Stimulated activated CD4-positive, alpha-beta T cell treated with anti-CD3 and anti-CD28 coated beads, Interleukin-1b, Interleukin-23, amount 100 ng/mL, for 24 hours (primary cell): ENCODE measurements at places on chromosomes 16 and 17.

DNA sequence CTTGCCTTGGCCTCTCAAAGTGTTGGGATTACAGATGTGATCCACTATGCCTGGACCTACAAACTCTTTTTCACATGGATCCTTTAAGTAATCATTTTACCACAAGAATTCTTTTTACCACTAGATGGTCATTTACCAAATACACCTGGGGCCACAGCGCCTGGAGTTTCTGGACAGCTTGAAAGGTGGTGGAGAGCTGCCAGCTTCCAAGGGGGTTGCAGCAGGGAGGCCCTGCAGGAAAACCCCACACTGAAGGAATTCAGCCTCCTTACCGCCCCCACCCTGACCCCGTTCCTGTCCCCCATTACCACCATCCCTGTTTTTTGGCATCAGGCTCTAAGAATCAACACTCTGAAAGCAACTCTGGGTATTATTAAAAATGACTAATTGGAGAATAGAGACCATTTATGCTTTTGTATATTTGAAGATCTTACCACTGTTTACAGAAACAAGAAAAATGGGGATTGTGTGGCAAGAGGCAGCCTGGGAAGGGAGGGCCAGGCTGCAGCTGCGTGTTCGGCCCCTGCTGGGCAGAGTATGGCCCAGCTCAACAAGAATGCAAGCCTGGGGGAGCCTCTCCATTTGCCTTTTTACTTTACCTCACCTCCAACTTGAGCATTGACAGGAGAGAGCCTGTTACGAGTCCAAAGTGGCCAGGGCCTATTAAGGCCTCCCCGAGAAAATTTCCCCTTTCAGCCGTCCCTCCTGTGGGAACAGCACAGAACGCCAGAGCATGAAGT is 209.9 kb downstream of the ZFHX3 start:
- DNase-seq = no peak

DNA sequence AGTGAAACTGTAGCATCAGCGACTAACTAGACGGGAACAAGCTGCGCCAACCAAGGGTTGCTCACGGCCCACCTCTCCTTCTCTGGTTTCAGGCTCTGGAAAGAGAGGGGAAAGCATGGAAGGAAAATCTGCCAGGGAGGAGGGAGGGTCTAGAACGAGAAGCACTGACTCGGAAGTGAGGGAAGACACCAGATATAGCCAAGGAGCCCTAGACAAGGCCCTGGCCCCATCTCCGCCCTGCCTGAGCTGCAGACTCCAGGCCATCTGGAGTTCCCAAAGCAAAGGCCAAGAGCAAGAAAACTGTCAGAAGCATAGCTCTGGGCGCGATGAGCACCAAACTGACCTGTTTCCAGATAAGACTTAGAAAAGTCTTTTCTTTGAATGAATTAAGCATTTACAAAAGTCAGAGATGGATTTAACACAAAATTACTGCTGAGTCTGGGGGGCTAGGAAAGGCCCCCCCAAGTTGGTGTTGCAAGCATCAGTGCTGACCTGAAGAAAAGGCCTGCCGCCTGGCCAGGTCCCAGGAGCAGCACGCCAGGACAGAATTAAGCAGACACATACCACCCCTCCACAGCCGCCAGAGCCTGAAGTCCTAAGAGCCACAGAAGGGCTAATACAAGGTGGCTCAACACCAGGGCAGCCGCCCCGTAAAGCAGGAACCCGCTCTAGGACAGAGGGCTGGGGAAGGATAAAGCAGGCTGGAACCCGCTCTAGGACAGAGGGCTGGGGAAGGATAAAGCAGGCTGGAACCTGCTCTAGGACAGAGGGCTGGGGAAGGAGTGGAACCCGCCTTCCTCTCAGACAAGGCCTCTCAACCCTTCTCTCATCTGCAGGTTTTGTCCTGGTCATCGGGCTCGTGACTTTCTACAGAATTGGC is 20.7 kb downstream of the TMEM204 start:
- DNase-seq = no peak

DNA sequence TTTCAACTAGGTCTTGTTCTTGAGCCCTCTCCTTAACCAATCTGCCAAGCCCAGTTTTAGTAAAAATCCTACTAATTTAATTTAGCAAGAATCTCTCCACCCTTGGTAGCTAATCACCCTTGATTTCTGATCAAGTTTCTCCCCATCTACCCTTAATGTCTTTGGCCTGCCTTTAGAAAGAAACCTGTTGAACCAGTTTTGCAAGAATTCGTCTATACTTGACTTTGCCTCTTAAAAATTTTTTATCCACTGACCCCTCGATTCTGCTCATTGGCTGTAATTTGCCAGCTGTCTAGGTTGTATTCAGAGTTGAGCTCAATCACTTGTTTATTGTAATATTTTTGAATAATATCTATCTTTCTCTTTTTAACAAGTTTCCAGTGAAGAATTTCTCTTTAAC is 1138.5 kb downstream of the CDH11 start:
- no peak for DNase-seq

DNA sequence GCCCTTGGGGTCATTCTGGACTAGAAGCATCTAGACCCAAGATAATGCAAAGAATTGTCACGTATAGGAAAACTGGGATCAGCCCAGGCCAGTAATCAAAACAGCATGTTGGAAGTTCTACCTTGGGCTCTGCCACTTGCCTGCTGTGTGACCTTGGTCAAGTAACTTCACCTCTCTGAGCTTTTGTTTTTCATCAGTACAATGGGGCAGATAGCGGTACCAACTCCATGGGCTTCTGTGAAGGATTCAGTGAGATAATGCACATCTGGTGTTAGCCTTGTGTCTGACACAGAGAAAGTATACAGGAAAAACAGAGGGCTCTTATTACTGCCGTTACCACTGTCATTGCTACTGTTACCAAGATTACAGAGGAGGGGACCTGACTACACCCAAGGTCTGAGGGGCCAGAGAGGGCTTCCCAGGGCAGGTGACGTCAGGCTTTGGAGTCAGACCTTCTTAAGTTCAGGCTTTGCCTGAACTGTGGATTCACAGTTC is 24.6 kb downstream of the CMIP start:
- DNase-seq = no peak

GRCh38 chr16:13426269-13426668 is 493.7 kb upstream of the ERCC4 start:
- no peak for DNase-seq

- DNase-seq = no peak
Observed at GRCh38 chr17:47996201-47996600, 25.3 kb downstream of the CDK5RAP3 start.

- DNase-seq = no peak
Observed at GRCh38 chr17:66671156-66671555, 163.8 kb upstream of the CACNG5 start.

DNA sequence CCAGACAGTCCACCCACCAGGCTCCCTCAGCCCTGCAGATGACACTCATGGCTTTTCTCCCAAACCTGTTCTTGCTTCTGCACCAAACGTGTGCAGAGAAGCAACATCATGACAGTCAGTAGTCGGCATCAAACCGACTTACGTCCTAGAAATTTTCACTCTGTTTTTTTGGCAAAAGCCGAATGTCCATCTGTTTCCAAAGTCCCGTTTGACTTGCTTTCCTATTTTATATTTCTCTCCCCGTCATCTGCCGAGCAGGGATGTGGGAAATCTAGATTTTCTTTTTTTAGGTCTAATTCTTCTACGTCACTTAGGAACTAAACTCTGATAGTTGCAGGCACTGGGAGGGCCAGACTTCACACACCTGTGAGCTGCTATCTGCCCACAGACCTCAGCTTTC is 104.9 kb downstream of the RMI2 start:
- no peak for DNase-seq

- DNase-seq = no peak
Observed at GRCh38 chr16:49085686-49086085, 196.0 kb downstream of the CBLN1 start.

GRCh38 chr16:61862221-61863155 is 173.8 kb downstream of the CDH8 start:
- DNase-seq = no peak

GRCh38 chr17:33870936-33871335 is 384.1 kb upstream of the CCL2 start:
- no peak for DNase-seq

GRCh38 chr17:17440938-17441675 is 35.7 kb upstream of the MED9 start:
- DNase-seq = no peak

- peak; percentile 39 for DNase-seq
Observed at GRCh38 chr17:55295411-55296170, 30.8 kb downstream of the HLF start.

DNA sequence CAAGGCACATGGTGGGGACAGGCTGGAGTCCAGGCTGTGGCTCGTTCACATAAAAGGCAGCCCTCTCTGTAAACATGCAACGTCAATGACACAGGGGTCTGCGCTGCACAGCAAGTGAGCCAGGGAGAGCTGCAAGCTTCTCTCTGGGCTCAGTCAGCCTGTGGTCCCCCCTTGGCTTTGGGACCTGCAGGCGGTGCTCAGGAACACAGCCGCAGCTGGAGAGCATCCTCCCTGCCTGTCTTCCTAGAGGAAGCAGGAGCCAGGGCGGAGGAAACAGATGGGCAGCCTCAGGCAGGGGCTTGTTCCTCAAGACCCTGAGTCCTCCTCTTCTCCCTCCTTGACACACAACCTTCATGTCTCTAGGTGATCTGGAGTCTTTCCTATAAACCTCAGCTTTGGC is 228.0 kb downstream of the C16orf78 start:
- no peak for DNase-seq

GRCh38 chr17:35668802-35669201 is 62.6 kb upstream of the RASL10B start:
- no peak for DNase-seq

GRCh38 chr16:87582216-87582965 is 19.9 kb upstream of the JPH3 start:
- no peak for DNase-seq

- DNase-seq = no peak
Observed at GRCh38 chr17:68656666-68657065, 55.5 kb upstream of the FAM20A start.

- no peak for DNase-seq
Observed at GRCh38 chr17:43614561-43614960, 47.2 kb downstream of the MEOX1 start.

GRCh38 chr17:80918731-80919130 is 72.9 kb upstream of the CHMP6 start:
- no peak for DNase-seq

DNA sequence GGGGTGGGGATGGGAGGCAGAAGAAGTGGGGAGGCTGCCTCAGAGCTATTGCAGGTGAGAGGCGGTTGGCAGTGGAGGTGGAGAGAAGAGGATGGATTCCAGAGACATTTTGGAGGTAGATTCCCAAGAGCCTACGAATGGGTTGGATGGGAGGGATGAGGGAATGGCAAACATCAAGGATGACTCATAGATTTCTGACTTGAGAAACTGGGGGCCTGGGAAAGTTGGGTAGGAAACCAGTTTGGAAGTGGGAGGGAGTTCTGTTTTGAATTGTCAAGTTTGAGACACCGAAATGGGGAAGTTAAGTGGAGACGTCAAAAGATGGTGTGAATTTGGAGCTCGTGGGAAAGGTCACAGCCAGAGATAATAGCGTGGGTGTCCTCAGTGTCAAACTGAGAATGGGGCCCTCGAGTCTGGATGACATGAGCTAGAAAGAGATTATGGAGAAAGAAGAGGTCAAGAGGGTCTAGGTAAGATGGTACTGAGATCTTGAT is 6.2 kb upstream of the CYLD start:
- no peak for DNase-seq

- no peak for DNase-seq
Observed at GRCh38 chr16:53925526-53925925, 221.6 kb downstream of the FTO start.

DNA sequence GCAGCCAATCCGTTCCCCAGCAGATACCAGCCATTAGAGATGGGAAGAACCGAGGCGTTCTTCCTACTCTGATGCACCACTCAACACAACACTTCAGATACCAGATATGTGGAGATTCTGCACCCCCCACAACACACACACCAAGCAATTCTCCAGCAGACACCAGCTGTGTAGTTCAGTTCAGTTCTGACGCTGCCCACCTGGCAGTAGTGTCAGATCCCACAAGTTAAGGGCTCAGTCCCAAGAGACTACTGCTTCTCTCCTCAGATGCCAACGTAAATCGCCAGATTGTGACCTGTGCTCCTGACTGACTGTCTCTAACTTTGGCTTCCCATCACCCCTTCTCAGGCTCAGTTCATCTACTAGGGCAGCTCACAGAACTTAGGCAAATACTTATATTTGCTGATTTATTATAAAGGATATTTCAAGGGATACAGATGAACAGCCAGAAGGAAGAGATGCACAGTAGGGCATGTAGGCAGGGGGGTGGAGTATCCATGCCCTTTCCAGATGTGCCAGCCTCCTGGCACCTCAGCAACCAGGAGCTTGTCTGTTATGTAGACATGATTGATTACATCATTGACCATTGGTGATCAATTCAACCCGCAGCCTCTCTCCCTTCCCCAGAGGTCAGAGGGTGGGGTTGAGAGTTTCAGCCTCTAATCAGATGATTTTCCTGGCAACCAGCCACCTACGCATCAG is 110.6 kb downstream of the PRKCA start:
- DNase-seq = no peak

DNA sequence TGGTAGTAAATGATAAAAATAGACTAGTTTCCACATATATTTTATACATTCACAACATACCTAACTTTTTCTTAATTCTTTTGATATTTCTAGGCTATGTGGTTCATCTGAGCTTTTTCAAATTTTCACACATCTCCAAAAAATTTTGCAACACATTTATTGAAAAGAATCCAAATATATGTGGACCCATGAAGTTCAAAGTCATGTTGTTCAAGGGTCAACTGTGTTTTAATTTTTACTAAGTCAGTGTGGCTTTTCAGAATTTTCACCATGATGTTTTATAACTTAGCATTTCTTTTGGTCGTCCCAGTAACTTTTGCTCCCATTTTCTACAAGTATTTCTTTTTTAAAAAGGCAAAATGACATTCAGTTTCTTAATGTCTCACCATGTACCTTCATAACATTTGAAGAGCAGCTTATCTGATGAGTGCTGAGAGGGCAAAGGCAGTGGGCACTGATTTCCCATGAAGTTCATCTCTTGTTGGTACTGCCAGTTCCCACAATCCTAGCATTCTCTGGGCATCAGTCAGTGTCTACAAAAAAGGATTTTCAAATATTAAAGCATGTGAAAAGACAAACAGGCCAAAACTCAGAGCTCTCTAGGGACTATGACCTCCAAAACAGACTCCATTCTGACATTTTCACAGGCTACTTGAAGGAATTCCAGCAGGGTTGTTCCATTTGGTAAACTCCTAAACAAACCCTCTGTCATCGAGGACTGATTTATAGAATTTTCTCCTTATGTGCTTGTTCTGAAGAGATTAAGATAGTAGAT is 80.3 kb downstream of the MRTFB start:
- DNase-seq = no peak

DNA sequence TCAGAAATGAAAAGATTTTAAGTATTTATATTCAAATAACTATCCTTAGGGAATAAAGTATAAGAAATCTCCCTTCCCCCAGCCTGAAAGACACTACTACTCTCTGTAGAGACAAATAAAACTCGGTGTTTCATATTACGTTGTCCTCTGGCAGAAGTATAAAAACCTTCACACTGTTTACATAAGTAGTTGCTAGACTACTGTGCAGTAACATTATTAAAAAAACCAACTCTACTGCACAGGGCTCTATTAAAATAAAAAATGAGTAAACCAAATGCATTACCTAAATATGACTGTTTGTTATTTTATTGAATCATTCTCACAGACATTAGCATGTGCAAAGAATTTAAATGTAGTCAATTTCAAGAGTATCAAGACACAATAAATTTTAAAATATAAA is 67.4 kb downstream of the MED13 start:
- no peak for DNase-seq

- DNase-seq = peak; percentile 70
Observed at GRCh38 chr17:38867179-38867967, 2.5 kb upstream of the LASP1 start.
